K562 (cell line): ENCODE measurements at places on chromosomes 1 and 21.

GRCh38 chr21:41186755-41187536, 19.0 kb downstream of the BACE2 start:
- DNase-seq: peak; percentile 7

DNA sequence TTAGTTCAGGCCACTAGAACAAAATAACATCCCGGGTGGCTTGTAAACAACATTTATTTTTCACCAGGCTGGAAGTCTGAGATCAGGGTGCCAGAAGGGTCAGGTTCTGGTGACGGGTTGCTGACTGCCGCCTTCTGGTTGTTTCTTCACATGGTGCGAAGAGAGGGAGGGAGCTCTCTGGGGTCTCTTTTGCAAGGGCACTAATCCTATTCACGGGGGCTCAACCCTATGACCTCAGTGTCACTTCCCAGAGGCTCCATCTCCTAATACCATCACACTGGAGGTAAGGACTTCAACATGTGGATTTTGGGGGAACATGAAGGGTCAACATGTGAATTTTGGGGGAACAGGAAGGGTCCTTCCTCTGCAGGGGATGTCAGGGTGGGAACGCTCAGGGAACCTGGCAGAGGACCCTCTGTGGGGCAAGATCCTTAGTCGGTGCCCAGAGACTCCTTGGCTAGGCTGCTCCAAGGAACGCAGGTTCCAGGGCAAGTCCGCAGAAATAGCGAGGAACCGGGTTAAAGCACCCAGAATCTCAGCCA, 8.7 kb upstream of the C2CD2 start:
- no peak for DNase-seq

DNA sequence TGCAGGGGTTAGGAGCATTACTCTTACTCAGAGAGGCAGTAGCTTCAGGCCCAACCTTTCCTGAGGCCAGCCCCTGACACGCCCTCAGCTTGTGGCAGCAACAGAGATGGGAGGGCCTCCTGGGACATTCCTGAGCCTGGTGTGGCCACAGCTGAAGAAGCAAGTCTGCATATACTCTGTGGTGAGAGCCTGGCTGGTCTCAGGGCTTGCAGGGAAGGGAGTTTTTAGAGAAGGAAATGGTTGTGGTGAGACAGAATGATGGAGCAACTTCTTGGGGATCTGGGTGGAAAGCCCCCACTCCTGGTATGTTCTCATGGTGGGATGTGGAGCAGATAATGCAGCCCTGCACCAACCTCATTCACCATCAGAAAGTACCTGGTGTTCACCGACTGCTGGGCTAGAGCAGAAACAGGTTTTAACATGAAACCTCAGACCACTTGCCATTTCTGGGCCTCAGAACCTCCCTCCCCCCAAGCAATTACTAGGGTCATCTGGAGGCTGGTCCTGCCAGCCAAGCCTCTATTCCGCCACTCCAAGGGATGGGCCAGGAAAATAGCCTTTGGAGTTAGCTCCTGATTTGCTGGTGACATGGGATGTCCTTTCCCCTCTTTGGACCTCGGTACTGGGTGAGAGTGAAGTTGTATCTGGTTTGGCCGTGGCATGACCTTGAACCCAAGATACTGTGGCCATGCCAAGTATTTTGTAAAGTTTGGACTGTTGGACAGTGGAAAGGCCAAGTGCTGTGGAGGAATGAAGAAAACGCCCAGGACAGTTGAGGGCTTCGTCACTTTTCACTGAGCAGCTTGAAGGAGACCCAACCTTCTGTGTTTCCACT, 28.1 kb upstream of the RNF19B start:
- peak; percentile 63 for DNase-seq

GRCh38 chr1:47651311-47652089, 213.7 kb downstream of the FOXD2 start:
- DNase-seq: no peak

- no peak for DNase-seq
These were observed 43.2 kb upstream of the KCTD3 start for GRCh38 chr1:215523906-215524305.

DNA sequence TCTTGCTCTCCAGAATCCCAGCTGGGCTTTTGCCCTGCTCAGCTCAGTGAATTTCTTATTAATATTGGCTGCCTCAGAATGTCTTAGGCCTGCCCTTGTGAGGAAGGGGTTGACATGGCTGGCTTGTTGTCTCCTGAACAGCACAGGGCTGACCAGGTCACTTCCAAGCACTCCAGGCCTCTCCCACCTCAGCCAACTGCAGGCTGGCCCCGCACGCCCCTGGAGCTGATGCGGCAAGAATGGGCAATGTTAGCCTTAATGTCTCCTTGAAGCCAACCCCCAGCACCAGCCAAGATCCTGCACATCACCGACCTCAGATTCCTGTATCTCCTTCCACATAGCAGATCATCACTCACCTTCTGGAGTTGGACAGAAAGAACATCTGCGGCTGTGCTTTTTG, 598.6 kb downstream of the AJAP1 start:
- DNase-seq: no peak

- no peak for DNase-seq
These were observed 164.2 kb upstream of the PTBP2 start for GRCh38 chr1:96557336-96557735.

- peak; percentile 89 for DNase-seq
These were observed at the start of gene PRKAB2 for GRCh38 chr1:147172168-147173016. PRKAB2 (minus strand) TSS chr1:147172470; CDS start chr1:147172144, 326 bp downstream.

- DNase-seq: no peak
These were observed 71.6 kb upstream of the KCND3 start for GRCh38 chr1:112061056-112061455.

- no peak for DNase-seq
These were observed 67.1 kb downstream of the MAN1C1 start for GRCh38 chr1:25683731-25684130.

DNA sequence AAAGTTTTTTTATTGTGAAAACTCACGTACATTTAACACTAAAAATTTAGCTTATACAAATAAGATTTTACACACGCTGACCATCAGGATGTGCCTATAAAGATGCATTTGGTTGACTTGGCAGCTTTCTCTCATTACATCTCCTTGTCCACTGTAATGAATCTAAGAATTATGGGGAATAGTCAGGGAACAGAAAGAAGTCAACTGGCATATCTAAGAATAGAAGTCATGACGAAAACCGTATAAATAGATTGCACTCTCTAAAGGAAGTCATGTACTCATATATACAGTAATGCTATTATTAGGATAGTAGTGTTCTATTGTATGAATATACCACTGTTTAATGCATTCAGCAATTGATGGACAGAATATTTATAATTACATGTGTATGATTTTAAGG, 575.8 kb upstream of the B3GALT2 start:
- no peak for DNase-seq

- DNase-seq: no peak
These were observed 319.9 kb upstream of the DUSP10 start for GRCh38 chr1:222061711-222062359.

DNA sequence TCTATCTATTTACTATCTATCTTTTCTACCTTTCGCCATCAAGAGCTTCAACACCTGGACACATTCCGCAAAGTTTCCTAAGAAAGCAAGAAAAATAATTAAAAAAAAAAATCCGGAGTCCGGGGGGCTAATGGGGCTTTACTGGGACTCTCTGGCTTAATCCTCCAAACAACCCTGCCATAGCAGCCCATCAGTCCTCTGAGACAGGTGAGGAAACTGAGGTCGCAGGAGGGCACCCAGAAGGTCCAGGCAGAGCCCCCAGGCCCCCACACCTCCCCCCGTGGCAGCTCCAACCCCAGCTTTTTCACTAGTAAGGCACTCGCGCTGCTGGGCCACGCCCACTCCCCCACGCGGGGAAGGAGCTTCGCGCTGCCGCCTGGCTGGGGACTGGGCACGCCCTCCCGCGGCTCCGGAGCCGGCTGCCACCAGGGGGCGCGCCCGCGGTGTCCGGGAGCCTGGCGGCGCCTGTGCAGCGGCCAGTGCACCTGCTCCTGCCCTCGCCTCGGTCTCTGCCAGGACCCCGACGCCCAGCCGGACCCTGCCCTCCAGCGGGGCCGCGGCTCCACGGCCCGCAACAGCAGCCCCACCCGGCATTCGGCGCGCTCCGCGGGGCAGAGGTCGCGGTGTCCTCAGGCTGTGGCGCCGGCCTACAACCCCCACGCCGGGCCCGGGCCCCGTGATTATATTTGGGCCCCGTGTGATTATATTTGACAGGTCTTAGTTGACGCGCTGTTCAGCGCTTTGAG, 54.1 kb upstream of the SAMD11 start:
- peak; percentile 87 for DNase-seq

- DNase-seq: no peak
These were observed 24.9 kb downstream of the SOAT1 start for GRCh38 chr1:179318491-179318890.

DNA sequence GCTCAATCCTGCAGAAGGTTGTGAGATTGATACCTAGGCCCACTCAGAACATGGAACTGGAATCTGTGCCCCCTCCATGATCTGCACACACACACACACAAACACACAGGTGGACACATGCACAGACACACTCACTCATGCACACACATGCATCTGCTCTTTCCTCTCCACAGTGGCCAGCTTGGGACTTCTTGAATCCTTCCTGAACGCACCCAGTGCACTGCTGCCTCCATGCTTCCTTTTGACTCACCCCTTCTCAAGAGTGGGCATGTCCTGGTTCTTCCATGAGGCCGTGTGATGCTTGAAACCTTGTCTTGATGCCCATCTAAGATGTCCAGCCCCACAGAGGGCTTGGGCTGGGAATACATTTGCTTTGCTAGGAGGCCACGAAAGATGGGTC, 25.4 kb upstream of the TENT5C start:
- no peak for DNase-seq

DNA sequence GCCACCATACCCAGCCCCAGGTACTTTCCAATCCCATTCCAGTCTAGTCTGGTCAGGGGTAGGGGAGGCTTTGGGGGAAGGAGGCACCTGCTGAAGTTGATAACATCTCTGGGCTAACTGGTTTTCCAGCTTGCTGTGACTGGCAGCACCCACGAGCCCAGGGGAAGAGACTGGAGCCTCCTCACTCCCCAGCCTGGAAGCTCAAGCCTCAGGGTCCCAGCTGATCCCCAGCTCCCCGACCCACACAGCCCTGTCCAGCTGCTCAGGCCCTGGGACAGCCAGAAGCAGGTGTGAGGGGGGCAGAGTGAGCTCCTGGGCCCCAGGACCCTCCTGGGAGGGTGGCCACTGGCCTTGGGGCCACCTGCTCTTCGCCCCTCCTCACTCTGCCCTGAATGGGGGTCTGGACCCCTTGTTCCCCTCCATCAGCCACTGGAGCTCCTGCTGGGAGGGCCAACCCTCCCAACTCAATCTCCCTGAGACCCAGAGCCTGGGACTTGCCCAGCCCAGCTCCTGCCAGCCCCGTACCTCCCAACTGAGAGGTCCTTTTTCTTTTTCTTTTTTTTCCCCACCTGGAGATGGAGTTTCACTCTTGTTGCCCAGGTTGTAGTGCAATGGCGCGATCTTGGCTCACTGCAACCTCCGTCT, 23.5 kb upstream of the RNU1-4 start:
- DNase-seq: peak; percentile 8

GRCh38 chr1:205015241-205015640, 27.8 kb upstream of the CNTN2 start:
- no peak for DNase-seq

GRCh38 chr1:116852910-116853309, 56.8 kb upstream of the PTGFRN start:
- DNase-seq: no peak

DNA sequence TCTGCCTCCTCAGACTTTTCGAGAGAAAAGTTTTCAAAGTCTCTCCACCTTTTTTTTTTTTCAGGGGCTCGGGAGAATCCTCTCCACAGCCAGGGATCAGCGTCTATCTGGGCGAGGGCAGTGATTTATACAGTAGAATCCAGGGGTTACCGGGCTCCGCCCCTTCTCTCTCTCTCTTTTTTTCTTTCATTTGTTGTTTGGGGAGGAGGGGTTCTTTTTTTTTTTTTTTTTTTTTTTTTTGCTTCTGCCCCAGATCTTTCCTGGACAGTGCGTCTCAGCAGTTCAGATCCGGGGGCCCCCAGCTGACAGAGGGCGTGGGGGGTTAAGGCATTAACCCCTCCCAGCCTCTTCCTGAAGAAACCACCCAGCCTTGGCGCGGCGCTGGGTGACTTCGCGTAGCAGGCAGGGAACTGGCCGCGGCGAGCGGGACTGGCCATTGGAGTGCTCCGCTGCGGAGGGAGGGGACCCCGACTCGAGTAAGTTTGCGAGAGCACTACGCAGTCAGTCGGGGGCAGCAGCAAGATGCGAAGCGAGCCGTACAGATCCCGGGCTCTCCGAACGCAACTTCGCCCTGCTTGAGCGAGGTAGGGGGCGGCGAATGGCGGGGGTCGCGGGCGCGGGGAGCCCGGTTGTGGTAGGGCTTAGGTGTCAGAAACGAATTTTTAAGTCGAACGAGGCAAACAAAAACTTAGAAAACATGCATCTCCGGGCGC, at the start of gene S1PR1:
Gene S1PR1 (plus strand): TSS at position 504 of the 713 bp plus-strand sequence. CDS start 1,966 bp downstream, outside the sequence.
- DNase-seq: no peak

DNA sequence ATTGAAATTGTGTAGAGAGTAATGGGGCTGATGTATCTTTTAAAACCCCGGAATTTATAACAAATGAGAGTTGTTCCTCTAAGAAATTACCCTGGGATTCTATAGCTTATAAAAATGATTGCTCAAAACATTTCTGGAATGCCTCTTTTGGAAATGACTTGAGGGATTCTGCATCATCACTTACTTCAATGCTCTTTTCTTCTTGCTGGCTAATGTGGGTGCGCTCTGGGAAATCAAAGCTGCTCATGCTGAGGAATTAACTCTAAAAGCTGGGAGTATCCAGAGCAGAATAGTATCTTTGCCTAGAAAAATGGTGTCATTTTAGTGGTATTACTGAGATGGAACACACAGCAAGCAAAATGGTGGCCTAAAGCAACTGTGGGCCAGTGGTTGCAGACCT, 23.0 kb upstream of the TBX15 start:
- no peak for DNase-seq

DNA sequence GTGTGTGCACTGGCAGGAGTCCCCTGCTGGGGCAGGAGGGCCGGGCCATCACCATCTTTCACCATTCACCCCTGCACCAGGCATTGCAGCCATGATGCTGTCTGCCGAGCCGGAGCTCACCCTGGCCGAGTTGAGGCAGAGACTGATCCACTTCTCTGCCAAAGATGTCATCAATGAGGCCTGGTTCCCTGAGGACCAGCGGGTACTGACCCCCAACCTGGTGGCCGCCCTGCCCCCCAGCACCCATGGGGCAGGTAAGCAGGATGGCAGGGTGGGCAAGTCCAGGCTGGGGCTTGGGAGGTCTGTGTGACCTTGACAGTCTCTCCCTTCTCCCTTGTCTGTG, 18.6 kb downstream of the PCSK9 start:
- DNase-seq: no peak

- no peak for DNase-seq
These were observed 1.7 kb upstream of the KCNE2 start for GRCh38 chr21:34362136-34362444.

DNA sequence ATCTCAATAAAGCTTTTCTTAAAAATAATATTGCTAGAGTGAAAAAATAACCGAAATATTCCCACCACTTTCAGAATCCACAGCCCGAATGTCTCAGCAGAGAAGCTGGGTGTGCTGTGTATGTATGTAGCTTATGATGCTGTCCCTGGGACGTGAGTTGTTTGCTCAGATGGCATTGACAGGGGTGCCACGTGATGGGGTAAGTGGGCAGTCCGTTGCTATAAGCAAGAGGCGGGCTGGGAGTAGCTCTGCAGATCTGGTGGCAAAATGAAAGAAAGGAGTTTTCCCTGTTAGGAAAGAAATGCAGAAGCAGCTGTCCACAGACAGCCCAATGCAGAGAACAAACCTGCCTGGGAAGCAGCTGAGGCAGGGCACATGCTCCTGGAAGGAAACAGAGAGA, 3.8 kb upstream of the FAM20B start:
- DNase-seq: no peak
